ENCODE measurements at places on chromosomes 3 and 15.
A peak's percentile ranks its signal among the peaks of the same experiment; 100 is the strongest.

DNA sequence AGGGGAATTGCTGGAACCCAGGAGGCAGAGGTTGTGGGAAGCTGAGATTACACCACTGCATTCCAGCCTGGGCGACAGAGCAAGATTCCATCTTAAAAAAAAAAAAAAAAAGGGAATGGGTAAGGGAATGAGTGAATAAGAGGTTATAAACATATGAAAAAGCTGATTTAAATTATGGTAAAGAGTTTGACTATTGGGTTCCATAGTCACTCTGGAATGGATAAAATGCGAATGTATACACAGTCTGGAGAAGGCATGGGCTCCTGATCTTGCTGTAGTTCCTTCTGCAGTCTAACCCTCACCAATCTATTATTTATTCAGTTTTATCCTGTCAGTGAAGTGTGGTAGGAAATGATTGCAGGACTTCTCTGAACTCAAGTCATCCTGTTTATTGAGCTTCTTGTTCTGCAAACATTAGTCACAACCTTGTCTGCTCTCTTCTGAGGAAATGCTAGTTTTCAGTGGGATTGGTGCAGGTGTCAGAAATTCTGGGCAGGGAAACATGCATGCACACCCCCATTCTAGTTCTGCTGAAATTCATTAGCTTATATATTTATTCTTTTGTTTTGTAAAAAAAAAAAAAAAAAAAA, 190.9 kb upstream of the CFAP20DC start:
- DNase-seq = no peak

DNA sequence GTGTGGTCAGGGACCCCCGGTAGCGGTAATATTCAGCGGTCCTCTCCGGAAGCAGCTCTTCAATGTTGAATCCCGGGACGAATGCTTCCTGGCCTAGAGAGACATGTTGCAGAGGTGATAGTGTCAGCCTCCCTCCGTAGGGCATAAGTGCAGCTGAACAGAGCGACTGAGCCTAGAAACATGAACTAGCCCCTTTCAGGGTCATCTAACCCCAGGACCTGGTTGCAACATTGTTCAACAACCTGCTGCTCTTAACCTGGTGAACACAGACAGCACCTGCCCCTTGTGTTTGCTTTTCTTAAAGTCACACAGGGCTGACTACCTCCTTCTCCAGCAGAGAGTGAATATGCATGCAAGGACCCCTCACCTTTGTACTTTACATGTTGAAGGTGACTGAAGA, 41.3 kb downstream of the CA12 start:
- DNase-seq = no peak

DNA sequence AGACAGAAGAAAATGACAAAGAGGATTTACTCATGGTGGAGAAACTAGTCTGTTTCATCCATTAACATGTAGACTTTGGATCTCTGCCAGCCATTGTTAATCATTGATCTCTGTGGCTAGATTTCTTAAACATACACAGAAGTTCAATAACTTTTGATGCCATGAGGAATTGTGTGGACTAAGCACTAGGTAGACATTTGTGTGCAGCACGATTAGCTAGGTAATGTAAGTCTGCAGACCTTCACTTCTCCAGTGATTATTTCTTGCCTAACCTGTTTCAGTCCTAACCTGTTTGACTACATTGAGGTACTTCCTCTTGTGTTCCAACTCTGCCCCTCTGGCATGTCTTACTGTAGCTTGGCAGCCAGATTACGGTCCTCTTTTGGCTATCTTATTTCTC, 928.5 kb upstream of the ROBO1 start:
- DNase-seq = peak; percentile 4

DNA sequence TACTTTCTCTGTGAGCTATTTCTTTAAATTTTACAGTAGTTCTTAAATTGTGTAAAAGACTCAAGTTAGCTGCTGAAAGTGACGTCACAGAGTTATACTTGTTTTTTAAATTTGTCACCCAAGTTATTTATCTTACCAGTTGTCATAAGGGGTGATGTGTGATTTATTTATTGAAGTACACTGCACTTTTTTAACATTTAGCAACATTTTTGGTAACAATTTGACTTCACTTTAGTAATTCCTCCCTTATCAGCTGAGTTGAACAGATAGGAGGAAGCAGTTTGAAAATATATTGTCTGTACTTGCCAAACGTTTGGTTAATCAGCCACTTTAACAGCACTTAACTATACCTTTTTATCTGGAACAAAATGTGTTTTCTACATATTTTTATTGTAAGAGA, 3.8 kb downstream of the STT3B start:
- no peak for DNase-seq

DNA sequence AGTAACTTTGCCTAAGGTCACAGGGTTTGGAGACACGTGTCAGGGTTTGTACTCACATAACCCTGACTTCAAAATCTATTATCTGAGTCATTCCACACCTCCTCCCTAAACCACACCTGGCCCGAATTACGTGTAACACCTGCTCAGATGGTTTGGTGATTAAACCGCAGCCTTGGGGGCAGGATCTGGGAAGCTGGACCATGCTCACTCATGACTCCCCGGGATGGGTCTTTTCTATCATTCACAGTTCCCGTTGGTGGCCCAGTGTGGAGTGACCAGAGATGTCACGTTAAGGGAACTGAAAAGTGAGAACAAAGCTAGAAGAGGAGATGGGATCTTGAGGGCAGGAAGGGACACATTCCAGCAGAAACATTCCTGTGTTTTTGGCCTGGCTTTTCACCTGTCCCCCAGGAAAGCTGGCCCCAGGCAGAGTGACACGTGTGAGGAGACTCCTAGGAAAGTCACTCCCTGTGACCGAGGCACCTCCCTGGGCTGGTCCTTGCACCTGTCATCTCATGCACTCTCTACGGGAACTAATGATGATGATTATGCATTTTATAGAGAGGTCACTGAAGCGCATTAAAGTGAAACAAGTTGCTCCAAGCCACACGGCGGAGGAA, 75.4 kb upstream of the POMGNT2 start:
- DNase-seq = peak; percentile 93
